ENCODE measurements at places on chromosomes 3 and 15.

DNA sequence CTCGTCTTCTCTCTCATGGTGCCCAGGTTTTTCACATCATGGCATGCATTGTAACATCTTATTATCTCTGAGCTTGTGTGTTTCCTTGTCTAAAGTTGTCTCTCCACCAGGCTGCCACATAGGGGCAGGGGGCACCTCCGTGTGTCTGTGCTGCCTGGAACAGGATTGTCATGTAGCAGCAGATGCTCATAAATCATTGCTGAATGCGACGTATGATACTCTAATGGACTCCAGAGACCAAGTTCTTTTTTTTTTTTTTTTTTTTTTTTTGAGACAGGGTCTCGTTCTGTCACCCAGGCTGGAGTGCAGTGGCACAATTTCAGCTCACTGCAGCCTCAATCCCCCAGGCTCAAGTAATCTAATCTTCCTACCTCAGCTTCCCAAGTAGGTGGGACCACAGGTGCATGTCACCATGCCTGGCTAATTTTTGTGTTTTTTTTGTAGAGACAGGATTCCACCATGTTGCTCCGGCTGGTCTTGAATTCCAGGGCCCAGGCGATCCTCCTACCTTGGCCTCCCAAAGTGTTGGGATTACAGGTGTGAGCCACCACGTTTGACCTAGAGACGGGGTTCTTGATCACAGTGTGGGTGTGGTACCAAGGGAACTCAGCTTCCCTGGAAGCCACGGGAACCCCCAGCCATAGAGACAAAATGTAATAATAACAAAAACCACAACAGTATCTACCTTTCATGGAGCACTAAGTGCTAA lies 4.7 kb upstream of the DNASE1L3 start:
- DNase-seq: no peak

- no peak for DNase-seq
Observed at GRCh38 chr15:81485806-81486205, 111.8 kb upstream of the TMC3 start.

- no peak for DNase-seq
Observed at GRCh38 chr3:156675830-156676767, 1.7 kb downstream of the TIPARP start.

GRCh38 chr3:172643506-172644179 lies 67.2 kb downstream of the NCEH1 start:
- no peak for DNase-seq

DNA sequence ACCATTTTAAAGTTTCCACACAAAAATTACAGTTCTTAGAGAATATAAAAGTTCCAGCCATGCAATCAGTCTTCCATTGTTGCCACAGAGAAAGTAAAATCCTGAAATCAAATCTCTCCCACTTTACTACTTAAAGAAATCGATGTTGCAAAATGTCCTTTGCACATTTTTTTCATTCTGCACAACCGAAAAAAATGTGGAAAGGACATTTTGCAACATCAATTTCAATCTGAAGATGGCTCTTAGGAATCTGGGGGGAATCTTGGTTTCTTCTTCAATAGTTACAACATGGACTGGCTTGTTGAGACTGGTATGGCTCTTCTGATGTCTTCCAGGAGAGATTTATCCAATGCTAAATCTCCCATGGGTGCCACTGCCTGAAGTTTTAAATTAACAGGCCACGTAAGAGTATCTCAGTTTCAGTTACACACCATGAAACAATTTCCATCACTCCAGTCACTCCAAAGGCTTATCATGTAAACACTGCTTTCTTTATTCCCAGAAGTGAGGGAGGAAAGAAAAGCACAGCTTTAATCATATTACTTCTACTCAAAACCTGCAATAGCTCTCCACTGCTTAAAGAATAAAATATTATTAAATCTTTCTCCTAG lies 55.8 kb upstream of the CTNNB1 start:
- no peak for DNase-seq

GRCh38 chr3:188720215-188720614 lies 451.6 kb upstream of the TPRG1 start:
- no peak for DNase-seq

GRCh38 chr3:72320955-72321303 lies 527.3 kb downstream of the SHQ1 start:
- DNase-seq: no peak

GRCh38 chr3:47365213-47366153 lies 15.3 kb upstream of the PTPN23 start:
- DNase-seq: no peak

GRCh38 chr15:90617668-90618097 lies 88.0 kb downstream of the CRTC3 start:
- DNase-seq: no peak

DNA sequence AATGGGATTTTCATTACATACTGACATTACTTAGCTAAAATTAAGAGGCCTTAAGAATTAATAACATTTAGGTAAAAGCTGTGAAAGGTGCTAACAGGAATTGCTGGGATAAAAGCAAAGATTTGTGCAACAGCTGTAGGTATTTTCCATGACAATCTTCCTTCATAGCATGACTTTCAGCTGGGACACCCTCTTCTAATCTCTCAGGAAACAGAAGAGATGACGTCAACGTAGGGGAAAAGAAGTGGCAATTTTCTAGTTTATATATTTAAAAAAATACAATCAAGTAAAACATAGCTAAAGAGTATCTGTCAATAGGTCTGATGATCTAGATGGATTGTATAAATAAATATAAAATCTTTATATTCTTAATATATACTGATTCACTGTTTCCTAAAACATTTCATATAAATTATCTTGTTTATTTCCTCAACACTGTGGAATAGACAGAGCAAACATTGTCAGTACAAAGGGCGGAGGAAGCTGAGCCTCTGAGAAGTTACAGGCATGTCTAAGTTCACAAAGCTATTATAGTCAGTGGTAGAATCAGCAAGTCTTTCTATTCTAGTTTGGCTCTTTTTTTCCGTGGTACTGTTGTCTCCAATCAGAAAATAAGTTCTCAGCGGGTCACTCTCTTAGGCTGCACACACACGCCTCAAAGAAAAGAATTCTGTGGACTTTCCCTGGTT lies 217.0 kb downstream of the P3H2 start:
- DNase-seq: no peak

DNA sequence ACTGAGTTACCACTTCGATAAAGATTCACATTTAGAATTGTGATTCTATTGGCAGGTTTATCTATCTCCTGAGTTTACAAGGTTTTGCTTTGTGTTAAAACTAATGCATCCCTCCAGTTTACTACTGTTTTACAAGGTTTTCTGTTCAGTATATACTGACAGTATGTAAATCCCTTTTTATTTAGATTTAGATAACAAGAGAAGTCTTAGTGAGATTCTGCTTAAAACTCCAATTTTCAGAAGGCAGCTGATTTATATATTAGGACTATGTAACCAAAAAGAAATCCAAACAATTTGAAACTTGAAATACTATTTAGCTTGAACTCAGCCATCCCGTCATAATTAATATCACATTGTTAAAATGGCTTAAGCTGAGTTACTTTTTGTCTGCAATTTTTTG lies 619.2 kb downstream of the NAALADL2 start:
- DNase-seq: no peak

DNA sequence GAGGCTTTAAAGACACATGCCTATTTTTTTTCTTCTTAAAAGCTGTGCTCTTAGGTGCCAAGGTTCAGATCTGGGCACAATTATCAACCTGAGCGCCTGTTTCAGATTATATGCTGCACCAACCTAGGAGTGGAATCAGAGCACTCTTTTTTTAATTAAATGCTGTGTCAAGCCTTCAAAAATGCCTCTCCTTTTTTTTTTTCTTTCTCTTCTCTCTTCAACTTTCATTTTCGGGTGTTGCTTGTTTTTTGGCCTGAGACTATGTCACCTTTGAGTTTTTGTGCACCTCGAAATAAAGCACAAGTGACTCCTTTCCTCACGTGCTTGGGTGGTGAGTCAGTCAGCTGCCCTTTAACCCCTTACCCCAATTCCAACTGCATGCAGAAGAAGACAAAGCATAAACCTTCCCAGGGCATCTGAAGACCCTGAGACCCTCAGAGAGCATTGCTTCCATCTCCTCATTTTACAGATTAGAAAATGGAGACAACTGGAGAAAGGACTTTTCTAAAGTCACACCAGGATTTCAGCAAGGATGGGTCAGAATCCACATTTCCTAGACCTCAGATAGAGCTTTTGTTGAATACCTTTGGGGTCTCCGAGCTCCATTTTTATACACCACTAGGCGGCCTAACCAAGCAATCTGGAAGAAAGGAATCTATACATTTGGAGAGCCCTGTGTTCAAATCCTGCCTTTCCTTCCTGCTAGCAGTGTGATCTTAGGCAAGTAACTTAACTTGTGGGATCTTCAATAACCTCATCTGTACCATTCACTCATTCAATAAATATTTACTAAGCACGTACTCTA lies 631 bp upstream of the PRICKLE2 start:
- no peak for DNase-seq

- DNase-seq: no peak
Observed at GRCh38 chr3:49610666-49611280, 56.5 kb downstream of the BSN start.

GRCh38 chr3:149375501-149376196 lies 1.8 kb downstream of the TM4SF1 start:
- DNase-seq: no peak

- no peak for DNase-seq
Observed at GRCh38 chr3:168659015-168659414, 563.3 kb upstream of the GOLIM4 start.

DNA sequence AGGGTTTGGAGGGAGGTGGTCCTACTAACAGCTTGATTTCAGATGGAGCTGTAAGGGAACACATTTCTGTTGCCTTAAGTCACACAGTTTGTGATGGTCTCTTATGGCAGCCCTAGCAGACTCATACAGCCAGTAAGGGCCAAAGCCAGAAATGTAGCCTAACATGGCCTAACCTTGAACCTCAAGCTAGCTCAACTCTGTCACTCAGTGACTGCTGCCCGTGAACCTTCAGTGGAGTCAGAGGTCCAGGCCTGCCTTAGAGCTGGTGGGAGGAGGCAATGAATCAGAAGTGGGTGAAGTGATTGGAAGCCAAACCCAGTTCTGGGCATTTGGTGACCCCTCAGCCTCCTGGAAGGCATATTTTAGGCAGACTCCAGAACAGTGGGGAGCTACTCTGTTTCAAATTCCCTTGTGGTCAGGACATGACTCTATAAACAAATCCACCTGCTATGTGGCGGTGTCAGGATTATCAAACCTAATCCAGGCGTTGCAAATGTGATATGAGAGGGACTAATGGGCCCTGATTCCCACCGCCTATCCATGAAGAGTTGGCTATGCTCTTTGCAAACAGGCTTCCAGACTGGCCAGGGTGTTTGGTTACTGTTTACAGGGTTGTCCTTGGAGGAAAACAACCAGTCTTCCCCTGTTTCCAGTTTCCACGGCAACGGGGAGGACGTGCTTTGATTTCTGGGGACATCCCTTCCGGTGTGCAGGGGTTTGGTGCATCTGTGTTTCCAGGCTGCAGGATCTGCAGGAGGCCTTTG lies 105.9 kb upstream of the AGBL1 start:
- no peak for DNase-seq

DNA sequence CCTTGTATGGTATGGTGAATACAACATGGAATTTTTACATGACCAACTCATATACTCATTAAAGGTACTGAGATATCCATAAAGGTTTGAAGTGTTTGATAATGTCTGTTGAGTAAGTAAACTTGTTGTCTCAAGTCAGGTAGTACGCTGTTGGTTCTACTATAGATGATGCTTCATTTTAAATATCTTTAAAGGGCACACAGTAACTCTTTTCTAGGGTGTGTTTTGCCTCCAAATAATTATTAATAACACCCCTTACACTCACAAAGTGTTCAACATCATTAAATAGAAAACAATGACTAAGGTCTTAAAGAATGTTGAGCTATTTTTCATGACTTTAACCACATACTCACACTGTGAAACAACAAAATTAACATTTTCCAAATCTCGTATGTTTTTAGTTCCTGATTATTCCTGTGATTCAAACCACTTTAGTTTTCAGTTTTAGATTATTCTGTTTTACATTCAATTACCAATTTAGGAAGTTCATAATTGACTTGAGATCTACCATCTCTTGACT lies 220.0 kb upstream of the NANOGP8 start:
- no peak for DNase-seq

DNA sequence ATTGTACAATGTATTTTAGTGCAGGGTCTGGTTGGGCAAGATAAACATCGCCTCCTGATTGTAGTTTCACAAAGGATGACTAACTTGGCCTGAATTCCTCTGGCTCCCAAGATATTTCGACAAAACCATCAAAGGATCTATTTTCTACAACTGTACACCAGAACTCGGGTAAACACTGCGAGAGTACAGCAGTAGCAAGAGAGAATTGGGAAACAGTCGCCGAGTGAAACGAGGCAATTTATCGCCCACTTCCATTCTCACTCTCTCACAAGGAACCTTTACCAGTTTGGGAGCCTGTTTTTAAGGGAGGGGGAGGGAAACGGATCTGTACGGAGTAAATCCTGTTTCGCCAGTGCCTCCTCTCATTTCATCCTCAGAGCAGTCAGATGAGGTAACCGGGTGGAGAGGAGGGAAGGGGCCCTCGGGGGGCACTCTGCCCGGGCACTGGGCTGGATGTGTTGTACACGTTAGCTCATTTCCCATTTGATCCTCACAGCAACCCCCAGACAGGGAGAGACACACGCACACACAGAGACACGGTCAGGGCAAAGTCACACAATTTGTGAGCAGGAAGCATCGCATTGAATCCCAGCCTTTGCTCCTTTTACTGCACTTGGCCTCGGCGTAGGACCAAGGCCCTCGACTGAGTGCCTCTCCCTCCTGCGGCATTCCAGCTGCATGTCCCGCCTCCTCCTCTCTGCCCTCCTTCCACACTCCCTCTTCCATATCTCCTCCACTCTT lies 120.1 kb downstream of the LIPC start:
- no peak for DNase-seq

- no peak for DNase-seq
Observed at GRCh38 chr3:148938936-148939335, 52.4 kb upstream of the GYG1 start.

DNA sequence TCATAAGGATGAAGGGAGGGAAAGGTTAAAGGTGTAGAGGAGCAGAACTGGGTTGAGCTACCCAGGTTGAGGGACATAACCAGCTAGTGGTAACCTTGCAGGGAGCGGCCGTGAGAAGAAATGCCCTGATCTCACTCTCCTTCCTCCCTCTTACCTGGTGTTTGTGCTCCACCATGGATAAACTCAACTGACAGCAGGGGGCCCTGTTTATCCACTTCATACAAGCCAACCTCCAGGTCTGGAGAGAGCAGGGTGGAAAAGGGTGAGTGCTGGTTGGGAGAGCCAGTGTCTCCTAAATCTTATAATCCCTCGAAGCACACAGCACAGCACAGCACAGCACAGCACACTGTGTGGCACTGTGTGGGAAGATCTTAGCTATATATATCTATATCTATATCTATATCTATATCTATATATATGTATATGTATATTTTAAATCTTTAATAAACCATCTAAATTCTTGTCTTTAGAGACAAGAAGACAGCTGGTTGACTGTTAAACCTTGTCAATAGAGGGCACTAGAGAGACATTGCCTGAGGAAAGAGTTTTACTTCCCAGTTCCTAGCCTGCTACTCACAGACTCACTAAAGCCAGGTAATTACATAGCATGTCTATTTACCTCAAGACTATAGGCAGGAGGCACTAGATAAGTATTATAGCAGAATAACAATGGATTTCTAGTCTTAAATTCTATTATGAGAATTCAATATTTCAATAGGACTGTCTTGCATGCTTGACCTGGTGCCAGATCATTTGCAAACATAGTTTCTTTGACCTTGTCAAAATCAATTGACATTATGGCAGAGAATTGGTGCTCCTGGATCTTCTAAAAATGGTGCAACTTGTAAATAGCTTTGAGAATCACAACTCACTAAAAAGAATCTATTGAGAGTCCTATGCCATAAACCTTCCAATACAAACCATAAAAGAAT lies 21.7 kb upstream of the FMN1 start:
- no peak for DNase-seq

- DNase-seq: no peak
Observed at GRCh38 chr3:111895071-111895470, 36.0 kb downstream of the PHLDB2 start.

Measured in GM18507 (cell line).